ENCODE measurements at places on chromosomes 7 and 10.

- DNase-seq: no peak
These were observed 142.5 kb downstream of the WDR37 start for GRCh38 chr10:1198453-1199344.

- no peak for DNase-seq
These were observed 61.7 kb upstream of the NXPH1 start for GRCh38 chr7:8371742-8372141.

GRCh38 chr7:16233517-16233916 lies 187.8 kb downstream of the CRPPA start:
- DNase-seq: no peak

- peak; percentile 87 for DNase-seq
These were observed 89.2 kb downstream of the PAXIP1 start for GRCh38 chr7:154913638-154914307.

- no peak for DNase-seq
These were observed 453.5 kb upstream of the SEMA3A start for GRCh38 chr7:84647797-84648757.

- DNase-seq: no peak
These were observed 114.9 kb upstream of the FAM3C start for GRCh38 chr7:121510858-121511482.

- DNase-seq: no peak
These were observed 39.5 kb upstream of the DGKI start for GRCh38 chr7:137886281-137886680.

GRCh38 chr10:28984431-28984830 lies 304.4 kb upstream of the LYZL1 start:
- DNase-seq: no peak

- no peak for DNase-seq
These were observed 163.1 kb downstream of the PTPRN2 start for GRCh38 chr7:158424531-158424930.

GRCh38 chr10:103224133-103224532 lies 21.6 kb upstream of the RPEL1 start:
- DNase-seq: no peak

Measured in activated naive CD4-positive, alpha-beta T cell (primary cell).